ENCODE measurements at places on chromosomes 5 and 9.

GRCh38 chr5:168747987-168748777, 169.0 kb upstream of the PANK3 start:
- no peak for DNase-seq

DNA sequence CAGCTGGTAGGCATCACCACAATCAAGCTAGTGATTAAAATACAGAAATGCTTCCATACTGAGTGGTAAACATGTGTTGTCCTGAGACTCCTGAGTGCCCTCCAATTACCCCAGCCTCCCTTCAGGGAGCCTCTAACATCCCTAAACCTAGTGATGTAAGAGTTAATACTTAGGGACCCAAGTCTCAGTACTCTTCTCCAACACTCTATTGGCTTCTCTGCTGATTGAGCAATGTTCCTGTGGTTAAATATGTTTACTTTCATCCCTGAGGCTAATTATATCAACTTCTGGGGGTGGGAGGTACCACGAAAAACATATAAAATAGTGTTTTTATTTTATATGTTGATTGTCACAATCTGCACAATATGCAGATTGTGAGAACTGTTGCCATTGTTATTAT, 5.0 kb downstream of the GRXCR2 start:
- no peak for DNase-seq

DNA sequence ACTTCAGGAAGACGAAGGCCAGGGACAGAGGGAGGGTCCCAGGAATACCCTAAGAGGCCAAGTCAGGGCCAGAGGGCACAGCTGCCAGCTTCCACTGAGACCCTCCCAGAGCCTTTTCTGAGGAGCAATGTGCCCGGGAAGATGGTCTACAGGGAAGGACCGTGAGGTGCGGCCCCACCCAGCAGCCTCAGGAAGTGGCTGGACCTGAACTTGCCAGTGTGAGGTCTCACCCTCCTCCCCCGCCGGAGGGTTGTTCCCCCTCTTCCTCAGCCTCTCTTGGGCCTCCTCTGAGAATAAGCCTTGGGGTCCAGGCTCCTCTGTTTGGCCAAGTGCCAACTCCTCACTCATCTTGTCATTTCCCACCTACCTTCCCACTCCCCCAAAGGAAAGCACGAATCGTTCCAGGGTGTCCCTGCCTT, 13.4 kb upstream of the SLC25A51 start:
- DNase-seq, result no peak

DNA sequence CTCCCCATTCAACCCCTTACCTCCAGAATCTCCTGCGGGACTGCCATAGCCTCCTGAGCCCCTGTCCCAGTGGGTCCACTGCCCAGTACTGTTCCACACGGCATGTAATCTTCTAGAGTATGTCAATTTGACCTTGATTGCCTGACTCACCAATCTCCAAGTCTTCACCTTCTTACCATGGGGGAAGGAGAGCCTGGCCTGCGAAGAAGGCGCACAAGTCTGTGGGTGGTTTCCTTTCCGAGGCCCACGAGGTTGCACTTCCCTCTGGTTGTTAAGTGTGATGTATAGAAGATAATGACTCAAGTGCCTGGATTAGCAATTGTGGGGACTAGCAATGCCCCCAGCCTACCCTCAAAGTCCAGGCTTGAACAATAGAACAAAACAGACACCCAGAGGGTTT, 8.1 kb upstream of the TENT4A start:
- DNase-seq, result no peak

DNA sequence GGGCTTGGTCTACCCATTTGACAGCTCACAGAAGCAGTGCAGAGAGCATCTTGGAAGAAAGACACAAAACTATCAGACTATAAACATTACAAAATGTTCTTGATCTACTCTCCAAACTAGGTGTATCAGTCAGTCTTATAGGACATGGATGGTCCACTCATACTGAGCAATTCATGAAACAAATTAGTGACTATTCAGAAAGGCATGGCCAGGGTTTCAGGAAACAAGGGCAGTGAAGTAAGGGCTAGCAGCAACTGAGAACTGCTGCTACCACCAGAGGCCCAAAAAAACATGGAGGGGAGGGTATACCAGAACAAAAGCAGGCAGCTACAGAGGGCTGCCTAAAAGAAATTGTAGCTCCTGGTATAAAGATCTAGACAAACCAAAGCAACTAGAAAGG, 287.0 kb downstream of the PIK3R1 start:
- no peak for DNase-seq
